ENCODE measurements at places on chromosomes 16 and 17.

DNA sequence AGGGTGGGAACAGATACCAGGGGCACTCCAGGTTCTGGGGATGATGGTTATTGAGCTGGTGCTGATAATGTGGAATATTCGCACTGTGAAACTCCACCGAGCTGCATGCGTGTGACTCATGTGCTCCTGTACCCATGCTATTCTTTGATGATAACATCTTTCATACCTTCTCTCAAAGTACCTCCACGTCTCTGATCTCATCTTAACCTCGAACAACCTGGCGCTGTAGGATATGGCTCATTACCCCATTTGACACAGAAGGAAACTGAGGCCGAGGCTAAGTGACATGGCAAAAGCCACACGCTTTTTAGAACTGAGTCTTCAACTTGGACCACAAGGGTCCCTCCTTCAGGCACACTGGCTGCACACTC is 30.2 kb upstream of the MRPS23 start:
- no peak for DNase-seq

- DNase-seq, result peak; percentile 73
Observed at GRCh38 chr17:82351713-82352488, 7.1 kb upstream of the TEX19 start.

- DNase-seq, result no peak
Observed at GRCh38 chr17:83064021-83064731, 15.2 kb upstream of the METRNL start.

- no peak for DNase-seq
Observed at GRCh38 chr16:50841081-50841886, 99.4 kb downstream of the CYLD start.

GRCh38 chr17:524406-524950 is 171.9 kb upstream of the RPH3AL start:
- no peak for DNase-seq

- peak; percentile 35 for DNase-seq
Observed at GRCh38 chr16:46947900-46948547, 25.4 kb downstream of the DNAJA2 start.

- DNase-seq, result no peak
Observed at GRCh38 chr17:41486809-41487530, 2.7 kb downstream of the KRT36 start.

- no peak for DNase-seq
Observed at GRCh38 chr16:49250689-49251088, 30.9 kb downstream of the CBLN1 start.

DNA sequence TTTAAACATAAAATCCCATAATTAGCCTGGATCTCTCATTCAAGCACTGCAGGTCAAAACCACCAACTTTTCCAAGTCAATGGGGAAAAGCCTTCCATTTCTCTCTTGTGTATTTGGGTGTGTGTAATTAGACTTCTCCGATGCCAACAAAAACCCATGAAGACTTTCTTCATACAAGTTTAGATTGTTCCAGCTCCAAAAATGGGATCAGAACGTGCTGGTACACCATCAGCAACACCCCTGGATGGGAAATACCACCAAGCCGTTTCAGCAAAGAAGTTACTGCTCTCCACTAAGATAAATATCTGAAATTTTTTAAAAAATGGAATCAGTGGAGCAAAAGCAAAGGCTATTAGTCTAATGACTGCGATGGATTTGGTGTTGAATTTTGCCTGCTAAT is 837.3 kb upstream of the SOX9 start:
- no peak for DNase-seq

GRCh38 chr16:64704386-64704785 is 417.5 kb downstream of the CDH11 start:
- DNase-seq, result no peak

DNA sequence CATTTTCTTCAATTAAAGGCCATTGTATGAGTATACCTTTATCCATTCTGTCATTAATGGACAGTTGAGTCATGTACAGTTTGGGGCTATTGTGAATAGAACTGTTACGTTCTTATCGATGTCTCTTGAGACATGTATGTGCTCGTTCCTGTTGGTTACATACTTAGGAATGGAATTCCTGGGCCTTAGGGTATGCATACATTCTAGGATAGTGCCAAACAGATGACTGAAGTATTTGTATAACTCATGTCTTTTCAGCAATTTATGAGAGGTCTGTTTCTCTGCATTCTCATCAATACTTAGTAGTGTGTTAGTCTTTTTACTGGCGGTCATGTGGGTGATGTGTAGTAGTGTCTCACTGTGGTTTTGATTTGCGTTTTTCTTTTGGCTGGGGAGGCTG is 81.2 kb downstream of the USP22 start:
- no peak for DNase-seq

DNA sequence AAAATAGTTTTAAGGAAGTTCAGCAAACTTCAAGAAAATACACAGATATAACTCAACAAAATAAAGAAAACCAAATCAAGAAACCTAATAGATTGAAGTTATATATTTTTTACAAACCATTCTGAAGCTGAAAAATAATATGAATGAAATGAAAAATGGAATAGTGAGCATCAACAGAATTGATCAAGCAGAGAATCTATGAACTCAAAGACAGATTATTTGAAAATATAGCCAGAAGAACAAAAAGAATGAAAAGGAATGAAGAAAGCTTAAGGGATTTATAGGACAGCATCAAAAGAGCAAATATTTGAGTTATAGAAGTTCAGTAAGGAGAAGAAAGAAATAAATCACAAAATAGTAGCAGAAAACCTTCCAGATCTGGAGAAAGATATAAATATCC is 37.8 kb downstream of the CDR2 start:
- no peak for DNase-seq

- peak; percentile 58 for DNase-seq
Observed at GRCh38 chr16:67399218-67399733, 6.0 kb upstream of the TPPP3 start.

DNA sequence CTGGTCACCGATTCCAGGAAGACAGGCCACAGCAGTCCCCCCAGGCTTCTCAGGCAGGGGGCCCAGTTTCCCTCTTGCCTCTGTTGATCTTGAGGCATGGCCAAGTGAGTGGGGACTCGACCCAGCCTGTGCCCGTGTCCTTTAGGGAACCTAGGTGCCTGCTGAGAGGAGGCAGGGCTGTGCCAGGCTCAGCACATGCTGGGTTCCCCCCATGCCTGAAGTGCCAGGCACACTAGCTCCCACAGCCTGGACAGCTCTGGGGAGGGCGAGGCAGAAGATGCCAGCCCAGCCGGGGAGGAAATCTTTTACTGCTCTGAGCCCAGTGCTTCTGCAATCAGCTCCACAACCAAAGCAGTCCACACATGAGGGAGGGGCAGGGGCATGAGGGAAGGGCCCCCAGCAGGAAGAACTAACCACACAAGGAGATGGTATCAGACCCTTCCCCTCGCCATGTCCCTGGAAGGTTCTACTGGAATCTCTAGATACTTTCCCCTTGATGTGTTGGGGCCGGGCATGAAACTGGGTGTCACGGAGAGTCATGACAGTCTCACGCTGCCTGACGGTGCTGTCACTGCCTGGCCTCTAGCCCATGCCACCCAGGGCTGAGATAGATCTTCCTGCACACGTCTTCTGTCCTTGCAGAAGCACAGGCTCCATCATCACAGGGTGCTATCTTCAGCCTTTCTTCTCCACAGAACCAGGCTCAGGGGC is 25.5 kb downstream of the MYO18A start:
- DNase-seq, result no peak

GRCh38 chr17:8892338-8892690 is 24.8 kb upstream of the PIK3R6 start:
- DNase-seq, result peak; percentile 29

DNA sequence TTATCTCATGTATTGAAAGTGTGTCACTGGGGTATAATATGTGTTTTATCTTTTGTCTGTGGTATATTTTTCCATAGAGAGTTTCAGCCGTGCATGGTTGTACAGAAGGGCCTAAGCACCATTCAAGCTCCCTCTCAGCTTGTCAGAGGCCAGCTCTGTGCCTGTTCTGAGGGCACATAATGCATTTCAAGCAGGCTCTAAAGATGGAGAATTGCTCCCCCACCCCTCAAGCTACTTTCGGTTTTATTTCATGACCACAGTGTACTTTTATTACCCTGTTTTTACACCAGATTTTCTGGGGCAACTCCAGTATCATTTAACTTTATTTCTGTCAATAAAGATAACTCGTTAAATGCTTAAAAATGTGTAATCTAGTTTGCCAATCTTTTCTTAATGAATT is 131.7 kb downstream of the SHISA6 start:
- DNase-seq, result no peak

GRCh38 chr17:27845264-27846041 is 45.1 kb upstream of the NOS2 start:
- DNase-seq, result no peak

DNA sequence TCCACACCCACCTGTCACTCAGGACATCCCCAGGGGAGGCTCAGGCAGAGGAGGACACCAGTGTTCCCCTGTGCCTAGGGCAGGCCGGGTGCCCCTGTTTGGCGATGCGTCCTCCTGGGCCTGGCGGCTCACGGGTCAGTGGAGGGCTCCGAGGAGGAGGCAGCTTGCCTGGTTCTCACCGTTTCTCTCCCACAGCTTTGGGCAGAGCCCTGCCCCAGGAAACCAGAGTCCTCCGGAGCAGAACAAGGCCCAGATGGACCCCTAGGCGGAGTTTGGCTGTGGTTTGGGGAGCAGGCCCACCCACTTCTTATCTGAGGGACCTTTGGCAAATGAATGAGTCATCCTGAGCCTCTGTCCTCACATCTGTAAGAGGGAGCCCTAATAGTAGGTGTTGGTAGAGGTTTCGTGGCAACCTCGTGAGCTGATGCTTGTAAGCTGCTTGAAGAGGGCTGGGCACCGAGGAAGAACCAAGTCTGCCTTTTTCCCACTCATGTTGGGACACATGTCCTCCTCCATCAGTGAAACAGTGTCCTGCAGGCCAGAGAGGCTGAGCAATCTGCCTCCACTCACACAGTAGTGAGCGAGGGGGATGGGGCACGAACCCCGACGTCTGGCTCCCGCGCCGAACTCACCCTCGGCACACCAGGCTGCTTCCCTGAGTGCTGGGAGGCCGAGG is 247.0 kb upstream of the CIBAR2 start:
- DNase-seq, result no peak

DNA sequence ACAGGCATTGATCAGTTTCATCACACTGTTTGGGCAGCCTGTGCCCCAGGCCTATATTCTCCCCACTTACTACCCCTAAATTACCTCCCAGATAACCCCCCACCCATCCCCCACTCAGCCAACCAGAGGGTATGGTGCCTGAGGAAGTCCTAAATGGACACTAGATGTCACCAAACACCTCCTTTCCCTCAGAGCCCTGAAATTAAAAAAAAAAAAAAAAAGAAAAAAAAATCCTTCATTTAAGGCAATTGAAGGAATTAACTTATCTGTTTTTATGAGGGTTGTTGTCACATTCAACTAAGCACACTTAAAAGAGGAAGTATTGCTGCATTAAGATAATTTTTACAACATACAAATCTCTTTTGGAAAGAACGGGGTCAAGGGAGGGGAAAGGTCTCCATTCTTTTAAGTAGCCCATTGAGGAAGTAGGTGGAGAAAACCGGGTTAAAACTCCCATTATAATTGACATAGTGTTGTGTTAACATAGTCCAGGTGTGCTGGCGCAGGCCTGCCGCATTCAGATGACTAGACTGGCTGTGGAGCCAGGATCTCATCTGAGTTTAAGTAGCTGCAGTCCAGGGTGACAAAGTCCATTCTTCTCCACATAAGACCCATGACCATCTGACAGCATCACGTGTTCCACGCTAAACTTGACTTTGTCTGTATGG is 46.3 kb downstream of the SNX11 start:
- no peak for DNase-seq

DNA sequence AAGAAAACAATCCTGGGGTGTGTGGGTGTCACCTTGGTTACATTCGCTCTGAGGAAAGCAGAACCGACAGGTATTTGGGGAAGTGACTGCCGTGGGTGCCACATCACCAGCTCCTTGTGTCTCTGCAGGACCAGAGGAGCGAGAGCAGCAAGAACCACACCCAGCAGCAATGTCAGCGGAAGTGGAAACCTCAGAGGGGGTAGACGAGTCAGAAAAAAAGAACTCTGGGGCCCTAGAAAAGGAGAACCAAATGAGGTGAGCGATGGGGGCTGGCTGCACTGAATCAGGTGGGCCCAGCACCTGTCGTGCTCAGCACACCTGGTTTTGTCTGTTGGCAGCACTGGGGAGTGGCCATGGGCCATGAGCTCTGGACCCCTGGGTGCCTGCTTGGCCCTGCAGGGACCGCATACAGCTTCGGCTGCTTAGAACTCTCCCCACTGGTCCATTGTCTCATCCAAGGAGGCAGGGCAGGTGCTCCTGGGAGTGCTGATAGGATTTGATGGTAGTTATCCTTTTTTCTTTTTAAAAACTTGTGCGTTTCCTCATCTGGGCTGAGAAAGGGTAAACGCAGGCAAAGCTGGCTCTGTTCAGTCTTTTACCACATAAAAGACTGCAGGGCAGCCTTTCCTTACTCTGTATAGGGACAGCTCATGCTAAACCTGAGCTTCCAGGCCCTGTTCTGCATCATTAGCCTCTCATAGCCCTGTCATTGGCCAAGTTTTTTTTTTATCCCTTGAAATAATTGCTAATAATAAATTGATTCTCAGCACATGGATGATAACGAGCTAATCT is 29.4 kb downstream of the HMOX2 start:
- peak; percentile 53 for DNase-seq

DNA sequence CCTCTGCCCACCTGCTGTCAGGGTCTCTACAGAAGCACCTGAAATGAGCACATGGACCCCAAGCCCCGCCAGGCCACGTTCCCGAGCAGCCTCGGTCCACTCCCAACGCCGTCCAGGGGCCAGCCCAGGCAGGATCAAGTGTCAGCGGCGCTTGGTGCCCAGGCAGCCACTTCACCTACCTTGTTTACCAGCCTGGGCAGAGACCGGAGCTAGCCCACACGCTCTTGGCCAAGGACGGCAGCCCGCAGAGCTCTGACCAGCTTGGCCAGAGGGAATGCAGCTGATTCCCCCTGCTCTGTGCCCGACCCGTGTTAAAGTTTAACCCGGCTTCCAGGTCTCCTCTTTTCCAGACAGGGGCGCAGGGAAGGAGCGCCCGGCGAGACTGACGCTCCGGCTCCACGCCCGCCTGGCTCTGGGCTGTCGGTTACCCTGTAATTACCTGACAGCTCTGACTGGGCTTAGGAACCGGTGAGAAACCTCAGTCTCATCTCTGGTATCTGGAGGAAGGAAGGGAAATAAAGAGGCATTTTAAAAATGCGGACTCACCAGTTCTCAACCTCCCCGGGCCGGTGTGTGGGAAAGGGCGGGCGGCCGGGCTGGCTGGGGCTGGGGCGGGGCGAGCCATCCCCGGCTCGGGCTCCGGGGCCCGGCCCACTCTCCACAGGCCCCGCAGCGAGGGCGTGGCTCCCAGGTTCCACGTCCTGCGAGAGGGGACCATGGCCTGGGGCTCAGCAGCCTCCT is 4.6 kb downstream of the KIFC3 start:
- DNase-seq, result no peak

GRCh38 chr16:89261691-89262563 is 44.4 kb downstream of the ZNF778 start:
- DNase-seq, result no peak

- DNase-seq, result no peak
Observed at GRCh38 chr16:88289561-88289960, 93.2 kb upstream of the ZNF469 start.
